ENCODE measurements at places on chromosomes 1 and 21.
A peak's percentile ranks its signal among the peaks of the same experiment; 100 is the strongest.

DNA sequence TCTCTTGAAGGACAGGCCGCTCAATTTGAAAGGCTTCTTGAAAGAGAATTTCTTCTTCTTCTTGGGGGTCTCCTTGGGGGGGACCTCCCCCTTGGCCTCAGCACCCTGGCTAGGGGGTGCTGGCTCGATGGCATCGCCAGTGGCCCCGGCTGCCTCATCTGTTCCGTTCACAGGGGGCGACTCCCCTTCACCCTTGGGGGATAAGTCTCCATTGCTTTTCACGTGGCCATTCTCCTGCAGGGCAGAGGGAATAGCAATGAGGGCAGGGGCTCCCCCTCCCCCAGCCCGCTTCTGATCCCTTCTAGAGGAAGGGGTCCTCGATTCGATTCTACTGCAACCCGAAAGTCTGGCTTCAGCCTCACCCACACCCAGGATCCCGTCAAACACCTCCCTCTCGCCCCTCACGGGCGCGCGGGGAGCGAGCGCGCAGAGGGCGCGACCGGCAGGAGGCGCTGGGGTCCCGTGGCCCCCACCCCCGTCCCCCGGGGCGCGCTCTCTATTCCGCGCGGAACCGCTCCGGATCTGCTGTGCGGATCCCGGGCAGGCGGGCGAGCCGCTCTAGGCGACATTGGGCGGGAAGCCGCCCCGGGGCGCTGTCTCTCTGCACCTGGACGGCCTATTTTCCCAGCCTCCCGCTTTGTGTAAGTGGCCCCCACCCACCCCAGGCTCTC is 1.0 kb downstream of the MARCKSL1 start:
- peak; percentile 44 for DNase-seq

DNA sequence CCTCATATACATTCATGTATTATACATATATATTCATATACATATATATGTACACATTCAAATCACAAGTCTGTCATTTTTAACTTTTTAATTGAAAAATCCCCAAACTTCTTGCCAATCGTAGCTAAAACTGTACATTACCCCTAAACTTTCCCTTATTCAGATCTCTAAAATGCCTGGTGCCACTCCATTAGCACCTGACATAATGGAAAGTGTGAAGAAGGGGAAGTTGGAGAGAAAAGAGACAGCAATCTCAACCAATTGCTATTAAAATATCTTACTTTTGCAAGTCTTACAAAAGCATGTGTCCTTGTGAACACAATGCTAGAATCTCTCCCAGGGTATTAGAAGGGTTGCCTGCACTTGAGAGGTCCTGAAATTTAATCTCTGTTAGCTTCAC is 22.7 kb upstream of the PRKACB start:
- DNase-seq = no peak

DNA sequence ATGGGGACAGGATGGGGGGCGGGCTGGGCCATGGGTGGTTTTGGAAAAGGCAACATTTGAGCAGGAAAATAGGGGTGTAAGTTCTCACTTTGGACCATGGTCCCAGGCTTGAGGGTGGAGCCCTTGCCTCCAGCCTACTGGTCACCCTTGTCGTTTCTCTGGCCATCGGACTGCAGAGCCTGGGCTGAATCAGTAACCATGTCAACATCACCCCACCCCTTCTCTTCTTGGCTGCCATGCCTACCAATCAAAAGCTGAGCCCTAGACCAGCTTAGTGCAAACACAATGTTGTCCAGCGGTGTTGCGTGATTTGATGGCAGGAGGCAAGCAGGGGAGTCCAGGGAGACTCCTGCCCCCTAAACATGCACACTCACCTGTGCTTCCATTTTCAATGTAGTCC is 231.0 kb upstream of the KAZN start:
- no peak for DNase-seq

DNA sequence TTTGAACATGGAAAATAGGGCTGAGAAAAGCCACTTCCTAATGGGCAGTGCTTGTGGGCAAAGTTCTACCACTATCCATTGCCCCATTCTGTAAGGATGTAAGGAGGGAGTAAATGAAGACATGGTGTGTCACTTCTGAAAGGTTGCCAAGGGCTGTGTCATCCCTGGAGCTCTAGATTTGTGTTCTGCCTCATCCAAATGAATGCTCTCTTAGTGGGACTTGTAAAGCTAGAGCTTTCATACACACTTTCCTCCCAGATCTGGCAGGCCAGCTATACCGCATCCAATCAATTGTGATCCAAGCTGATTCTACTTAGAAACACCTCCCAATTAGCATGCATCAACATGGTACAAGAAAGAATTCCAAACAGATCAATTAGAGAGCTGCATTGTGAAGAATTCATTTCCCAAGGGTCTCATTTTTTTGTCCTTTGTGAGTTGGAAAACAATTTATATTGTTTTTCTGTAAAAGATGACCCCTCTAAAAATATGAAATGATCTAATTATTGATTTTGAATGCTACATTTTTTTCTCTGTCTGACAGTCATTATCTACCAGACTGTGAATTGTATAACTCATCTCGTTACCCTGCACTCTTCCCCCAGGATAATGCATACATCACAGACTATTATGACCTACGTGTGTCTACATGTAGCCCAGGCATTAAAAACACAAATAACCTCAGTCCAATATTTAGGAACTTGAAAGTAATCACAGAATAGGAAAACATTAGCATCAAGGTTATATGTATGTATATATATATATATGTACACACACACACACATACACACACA is 117.1 kb upstream of the DUSP10 start:
- no peak for DNase-seq

GRCh38 chr1:44596511-44596910 is 77.8 kb downstream of the TMEM53 start:
- no peak for DNase-seq

DNA sequence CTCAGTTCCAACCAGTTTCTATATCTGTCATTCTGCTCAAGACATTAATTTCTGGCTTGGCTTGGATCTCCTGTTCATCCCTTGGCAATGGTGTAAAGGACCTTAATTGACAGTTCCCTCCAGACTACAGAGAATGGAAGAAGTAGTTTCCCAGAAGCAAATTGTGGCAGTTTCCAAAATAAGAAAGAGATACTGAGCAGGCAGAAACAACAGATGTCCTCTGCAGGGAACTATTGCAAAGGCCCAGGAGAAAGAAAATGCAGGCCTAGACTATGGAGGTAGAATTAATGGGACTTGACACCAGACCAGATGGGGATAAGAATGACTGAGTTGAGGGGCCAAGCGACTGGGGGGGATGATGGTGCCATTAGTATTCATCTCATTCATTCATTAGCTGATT is 6.1 kb upstream of the AK2 start:
- DNase-seq = no peak

DNA sequence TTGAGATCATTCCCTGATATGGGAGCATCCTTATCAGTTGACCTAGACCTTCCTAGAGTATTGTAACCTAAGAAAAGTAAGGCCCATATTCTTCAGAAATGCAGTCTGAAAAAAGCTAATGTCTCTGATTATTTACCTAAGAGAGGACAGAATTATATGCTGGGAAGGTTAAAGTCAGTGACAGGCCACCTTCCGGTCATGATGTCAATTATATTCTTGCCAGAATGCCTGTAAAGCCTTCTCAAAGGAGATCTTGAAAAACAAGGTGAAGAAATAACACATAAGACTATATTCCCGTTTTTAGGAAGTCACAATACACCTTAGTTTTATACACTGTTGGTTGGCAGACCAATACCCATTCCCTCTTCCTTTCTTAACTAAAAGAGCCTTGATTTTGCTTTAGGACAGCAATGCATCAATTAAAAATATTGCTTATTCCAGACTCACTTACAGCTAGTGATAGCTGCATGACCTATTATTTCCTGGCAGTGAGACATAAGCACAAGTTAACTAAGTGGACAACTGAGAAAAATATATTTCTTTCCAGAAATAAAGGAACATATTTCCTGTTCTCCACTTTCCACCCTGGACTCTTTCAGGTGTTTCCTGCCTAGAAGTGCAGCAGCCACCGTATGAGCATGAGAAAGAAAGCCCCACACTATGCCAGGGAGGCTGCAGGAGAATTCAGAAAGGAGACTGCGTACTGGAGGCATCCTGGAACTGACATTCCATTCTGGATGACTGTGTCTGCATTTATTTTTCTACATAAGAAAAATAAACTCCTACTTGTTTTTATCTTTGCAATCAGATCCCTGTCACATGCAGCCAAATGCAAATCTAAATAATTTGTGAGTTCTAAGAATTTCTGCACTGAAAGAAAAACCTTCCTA is 332.9 kb upstream of the PTBP2 start:
- DNase-seq = no peak

DNA sequence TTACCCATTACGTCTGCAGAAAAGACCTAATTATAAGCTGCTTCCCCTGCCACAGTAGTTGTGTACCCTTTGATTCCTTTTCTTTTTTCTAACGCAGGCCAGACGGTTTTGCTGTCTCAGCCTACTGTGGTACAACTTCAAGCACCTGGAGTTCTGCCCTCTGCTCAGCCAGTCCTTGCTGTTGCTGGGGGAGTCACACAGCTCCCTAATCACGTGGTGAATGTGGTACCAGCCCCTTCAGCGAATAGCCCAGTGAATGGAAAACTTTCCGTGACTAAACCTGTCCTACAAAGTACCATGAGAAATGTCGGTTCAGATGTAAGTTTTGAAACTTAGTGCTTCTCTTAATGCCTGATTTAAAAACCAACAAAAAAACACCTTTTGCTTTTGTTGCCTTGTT is 35.8 kb downstream of the ATF6 start:
- no peak for DNase-seq

DNA sequence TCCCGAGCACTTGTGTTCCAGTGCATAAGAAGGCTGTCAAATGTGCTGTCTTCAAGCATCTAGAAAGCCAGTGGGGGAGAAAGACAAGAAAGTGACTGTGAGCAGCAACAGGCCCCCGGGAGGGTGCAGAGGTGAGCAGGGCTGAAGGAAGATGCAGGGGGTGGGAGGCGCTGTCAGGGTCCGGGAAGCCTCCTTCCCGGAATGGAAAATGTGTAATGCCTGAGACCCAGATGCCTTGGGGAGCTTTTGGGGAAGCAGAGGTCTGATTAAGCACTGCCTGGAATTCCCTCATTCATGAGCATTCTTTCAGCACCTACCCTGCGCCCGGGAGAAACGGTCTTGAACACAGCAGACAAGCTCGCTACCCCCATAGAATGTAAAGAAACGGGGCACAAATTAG is 1.3 kb downstream of the NPHP4 start:
- no peak for DNase-seq

- peak; percentile 62 for DNase-seq
Measured at GRCh38 chr1:205598841-205599668, 32.8 kb downstream of the ELK4 start.

DNA sequence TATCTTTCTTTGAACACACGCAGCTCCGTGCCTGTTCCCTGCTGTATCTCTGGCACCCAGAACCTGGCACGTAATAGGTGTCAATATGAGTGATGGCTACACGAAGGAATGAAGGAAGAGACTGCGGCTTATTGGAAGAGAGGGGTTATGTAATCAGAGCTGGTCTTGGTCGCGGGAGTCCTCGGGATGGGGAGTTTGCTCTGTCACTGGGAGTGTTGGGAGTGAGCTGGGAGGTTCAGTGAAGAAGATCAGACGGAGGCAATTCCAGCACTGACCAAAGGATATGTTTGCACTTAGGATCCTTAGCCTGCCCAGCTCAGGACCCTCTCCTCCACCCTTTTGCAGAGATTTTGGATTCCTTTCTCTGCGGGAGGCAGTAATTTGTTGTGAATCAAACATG is 709.1 kb downstream of the PTPRU start:
- no peak for DNase-seq

GRCh38 chr21:29920938-29921337 is 18.9 kb downstream of the GRIK1 start:
- DNase-seq = no peak

DNA sequence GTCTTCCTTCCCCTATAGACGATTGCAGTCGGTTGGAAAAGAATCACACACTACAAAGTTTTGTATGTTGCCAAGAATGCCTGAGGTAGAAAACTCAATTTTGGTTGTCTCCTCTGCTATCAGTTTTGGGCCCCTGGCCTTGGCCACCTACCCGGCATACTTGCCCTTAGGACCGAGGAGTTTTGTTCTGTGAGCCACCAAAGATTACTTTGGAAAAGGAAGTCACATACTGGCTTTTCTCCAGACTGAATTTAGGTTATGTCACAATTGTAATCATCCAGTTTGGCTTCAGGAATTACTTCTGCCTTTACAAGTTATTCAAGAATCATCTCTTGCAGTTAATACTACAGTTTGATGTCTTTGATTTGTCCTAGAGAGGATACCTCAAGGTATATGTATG is 71.4 kb downstream of the RGL1 start:
- DNase-seq = no peak

GRCh38 chr1:208397286-208397685 is 153.1 kb upstream of the PLXNA2 start:
- no peak for DNase-seq

DNA sequence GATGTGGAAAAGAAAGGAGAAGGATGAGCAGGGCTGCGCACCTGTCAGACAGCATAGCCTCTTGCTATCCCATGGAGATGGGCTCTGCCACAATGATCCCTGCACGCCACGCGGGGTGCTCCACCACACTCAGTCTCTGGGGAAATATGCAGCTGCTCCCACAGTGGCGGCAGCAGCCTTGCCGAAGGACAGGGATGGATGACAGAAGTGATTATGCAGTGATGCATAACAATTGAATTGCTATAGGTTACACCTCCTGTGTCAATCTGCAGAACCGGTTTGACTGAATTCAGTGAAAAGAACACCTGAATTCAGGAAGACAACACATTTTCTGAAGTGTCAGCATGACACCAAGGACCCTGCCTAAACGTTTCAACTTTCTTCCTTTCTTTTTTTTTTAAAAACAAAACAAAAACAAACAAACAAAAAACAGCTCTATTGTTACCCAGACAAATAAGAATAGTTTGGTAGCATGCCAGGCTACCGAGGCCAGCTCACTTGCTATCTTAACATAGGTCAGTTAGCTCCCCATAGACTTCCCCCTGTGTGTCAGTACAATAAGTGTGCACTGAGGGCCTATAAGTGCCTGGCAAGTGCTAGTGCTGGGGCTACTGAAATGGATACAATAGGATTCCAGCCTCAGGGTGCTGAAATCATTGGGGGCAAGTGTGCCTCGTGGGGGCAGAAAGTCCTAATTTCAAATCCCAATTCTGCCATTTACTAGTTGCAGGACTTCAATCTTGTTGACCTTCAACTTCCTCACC is 127.6 kb upstream of the LMO4 start:
- DNase-seq = no peak

DNA sequence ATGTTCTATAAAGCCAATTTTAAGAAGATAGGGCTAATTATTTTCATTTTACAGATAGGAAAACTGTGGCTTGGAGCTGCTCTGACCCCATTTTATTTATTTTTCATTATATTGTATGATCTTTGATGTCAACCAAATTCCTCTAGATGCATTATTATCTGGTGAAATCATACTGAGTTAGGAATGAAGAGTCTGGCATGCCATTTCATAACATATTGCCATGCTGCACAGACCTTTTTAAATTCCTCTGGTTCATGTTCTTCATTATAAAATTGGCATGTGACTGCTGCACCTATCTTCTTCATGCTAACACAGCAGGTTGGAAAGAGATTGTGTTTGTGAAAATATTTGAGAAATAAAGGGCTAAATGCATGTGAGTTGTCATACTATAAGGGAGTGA is 12.7 kb downstream of the PRRX1 start:
- DNase-seq = no peak

All from left colon (tissue), 2 donors.